SK-MEL-5 (cell line): ENCODE measurements at places on chromosomes 16 and 17. TPM values are rescaled to one million over a fixed set of nuclear protein-coding genes. Genes with fewer than 3 reads are reported as not detected.

The PTGES3L gene
- 0.42 TPM in 1 of 2 replicates, not detected in the other for total RNA-seq

The SHBG gene
- 0.82 and 1.6 TPM in 2 replicates for total RNA-seq

The KRTAP1-5 gene
- not detected in 2 replicates for total RNA-seq

The EIF3C gene
- total RNA-seq = 186 and 197 TPM in 2 replicates

The MGAT5B gene
- 54.8 and 54.9 TPM in 2 replicates for total RNA-seq

The CRHR1 gene
- total RNA-seq = 0.27 and 0.48 TPM in 2 replicates

The ACE gene
- total RNA-seq = 0.08 TPM in 1 of 2 replicates, not detected in the other

The RUNDC3A gene
- total RNA-seq = 0.50 and 0.67 TPM in 2 replicates
